ENCODE measurements at places on chromosomes 13 and 19. TPM values are rescaled to one million over a fixed set of nuclear protein-coding genes. Genes with fewer than 3 reads are reported as not detected.

- DNase-seq = no peak
These were observed 99.5 kb downstream of the SIPA1L3 start for GRCh38 chr19:38006361-38007045.

FBL gene
- total RNA-seq = 64.8 TPM

CPB2 gene
- total RNA-seq = not detected

GRCh38 chr19:2240881-2241760 is 4.5 kb downstream of the SF3A2 start:
- no peak for DNase-seq

GRCh38 chr13:68293631-68294030 is 1063.5 kb upstream of the PCDH9 start:
- DNase-seq = no peak

DNA sequence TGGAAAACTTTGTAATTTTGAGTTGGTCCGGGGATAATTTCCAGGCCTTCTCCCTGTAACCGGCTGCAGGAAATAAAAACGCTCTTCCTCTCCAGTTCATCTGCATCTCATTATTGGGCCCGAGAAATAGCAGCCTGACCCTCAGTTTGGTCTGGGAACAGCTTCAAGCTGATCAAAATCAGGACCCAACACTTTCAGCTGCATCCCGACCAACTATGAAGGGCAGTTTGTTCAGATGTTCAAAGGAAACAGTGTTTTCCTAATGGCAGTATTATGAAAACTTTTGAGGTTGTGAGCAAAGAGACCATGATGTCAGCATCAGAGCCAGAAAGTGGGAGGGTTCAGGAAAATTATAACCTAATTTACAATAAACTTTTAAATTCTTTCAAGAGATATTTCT is 35.7 kb downstream of the STK24 start:
- no peak for DNase-seq

DNA sequence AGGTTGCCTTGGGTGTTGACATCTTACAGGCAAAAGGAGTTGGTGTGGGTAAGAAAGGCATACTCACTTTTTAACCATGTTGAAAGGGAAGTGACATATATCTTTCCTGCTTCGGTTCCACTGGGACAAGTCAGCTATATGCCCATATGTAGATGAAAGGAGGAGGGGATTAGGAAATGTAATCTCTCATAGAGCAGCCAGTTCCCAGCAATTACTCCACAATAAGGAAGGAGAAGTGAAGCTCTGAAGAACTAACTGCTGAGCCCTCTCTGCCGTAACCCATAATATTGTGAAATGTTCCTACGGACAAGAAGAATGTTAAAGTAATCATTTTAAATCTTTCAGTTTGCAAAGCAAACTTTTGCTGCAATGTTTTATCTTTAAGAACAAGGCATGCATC is 82.2 kb downstream of the EDNRB start:
- no peak for DNase-seq

- no peak for DNase-seq
These were observed 85.8 kb downstream of the SLC10A2 start for GRCh38 chr13:102980331-102980982.

DNA sequence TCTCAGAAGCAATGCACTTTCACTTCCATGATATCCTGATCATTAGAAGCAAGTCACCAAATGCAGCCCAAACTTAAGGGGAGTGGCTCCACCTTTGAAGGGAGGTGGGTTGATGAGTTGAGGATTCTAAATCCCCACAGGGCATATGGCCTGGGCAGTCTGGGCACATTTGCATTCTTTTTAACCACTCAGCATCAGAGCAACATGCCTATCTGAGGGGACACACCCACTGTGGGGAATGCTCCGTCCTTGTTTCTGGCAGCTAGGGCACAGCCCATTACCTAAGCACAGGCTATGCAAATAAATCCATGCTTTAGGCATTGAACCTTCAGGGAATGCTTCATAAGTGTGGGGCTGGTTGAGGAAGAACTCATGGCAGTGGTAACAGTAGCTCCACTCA is 12.3 kb upstream of the SACS start:
- DNase-seq = no peak

WDR88 gene
- not detected for total RNA-seq

- DNase-seq = no peak
These were observed 45.8 kb downstream of the RFX2 start for GRCh38 chr19:6064336-6065073.

DENND1C gene
- total RNA-seq = 0.92 TPM

DNA sequence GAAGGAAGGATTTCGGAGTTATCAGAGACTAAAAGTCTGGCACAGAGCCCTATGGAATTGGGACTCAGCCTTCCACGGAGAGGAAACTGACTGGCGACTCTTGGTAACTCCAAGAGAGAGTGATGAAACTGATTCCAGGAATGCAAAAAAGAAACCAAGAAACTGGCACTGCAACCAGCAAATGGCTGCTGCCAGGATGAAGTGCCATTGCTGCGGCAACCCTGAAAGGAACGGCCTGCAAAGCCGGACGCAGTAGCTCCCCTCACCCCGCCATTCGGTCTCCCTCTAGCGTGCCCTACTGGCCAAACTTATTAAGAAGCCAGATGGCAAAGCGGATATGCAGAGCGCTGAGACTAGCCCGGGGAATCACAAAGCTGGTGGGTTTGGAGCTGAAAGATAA is 236.0 kb downstream of the PCDH9 start:
- peak; percentile 68 for DNase-seq
